Erythroblast (primary cell): ENCODE measurements at places on chromosomes 16 and 17.

- peak; percentile 61 for DNase-seq
Observed at GRCh38 chr17:81322271-81323082, 27.4 kb upstream of the SLC38A10 start.

DNA sequence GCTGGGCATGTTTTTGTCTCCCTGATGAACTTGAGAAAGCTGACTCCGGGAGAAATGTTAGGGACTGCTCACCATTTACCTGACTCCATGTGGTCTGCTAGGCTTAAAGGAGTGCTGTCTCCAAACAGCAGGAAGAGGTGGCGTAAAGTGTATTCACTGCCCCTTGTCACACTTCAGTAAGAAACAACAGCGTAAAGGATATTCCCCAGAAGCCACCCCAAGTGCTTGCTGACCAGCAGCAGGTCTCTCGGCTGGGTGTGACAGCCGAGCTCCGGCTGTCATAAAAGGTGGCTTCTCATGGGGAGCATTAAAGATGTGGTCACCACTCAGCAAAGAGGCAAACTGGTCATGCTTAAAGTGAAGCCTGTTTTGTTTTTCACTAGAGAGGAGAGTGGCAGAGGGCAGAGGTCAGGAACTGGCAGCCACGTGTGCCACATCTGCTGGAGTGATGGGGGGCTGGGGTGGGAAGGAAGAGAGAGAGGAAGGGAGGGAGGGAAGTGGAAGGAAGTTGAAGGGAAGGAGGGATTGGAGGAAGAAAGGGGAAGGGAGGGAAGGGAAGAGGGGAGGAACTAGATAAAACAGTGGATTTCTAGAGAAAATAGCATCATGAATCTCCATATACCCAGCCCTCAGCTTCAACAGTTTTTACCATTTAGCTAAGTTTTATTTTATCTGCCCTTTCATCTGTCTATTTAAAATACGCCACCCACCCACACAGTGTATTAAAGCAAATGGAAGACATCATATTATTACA lies 119.3 kb downstream of the CLEC16A start:
- DNase-seq = no peak

GRCh38 chr16:8936421-8936820 lies 27.3 kb downstream of the USP7 start:
- DNase-seq = peak; percentile 50

DNA sequence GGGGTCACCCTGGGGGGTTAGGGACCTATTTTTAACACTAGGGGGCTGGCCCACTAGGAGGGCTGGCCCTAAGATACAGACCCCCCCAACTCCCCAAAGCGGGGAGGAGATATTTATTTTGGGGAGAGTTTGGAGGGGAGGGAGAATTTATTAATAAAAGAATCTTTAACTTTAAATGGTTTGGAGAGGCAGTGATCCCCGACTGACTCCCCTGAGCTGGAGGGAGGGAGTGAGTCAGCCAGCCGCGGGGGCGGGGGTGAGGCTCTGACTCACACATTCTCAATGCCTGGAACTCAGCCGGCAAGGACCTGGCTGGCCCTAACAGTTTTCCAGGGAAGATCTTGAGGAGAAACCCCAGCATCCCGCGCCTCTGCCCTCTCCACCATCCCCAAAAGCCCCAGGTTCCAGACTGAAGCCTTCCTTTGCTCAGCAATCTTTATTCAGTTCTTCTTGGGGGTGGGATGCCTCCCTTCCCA lies 1.5 kb downstream of the HCFC1R1 start:
- DNase-seq = peak; percentile 75

- DNase-seq = peak; percentile 53
Observed at GRCh38 chr16:78437352-78437968, 338.0 kb downstream of the WWOX start.

GRCh38 chr16:84730406-84731106 lies 30.8 kb downstream of the USP10 start:
- DNase-seq = peak; percentile 75

- no peak for DNase-seq
Observed at GRCh38 chr16:3997231-3997841, 116.8 kb upstream of the CREBBP start.

DNA sequence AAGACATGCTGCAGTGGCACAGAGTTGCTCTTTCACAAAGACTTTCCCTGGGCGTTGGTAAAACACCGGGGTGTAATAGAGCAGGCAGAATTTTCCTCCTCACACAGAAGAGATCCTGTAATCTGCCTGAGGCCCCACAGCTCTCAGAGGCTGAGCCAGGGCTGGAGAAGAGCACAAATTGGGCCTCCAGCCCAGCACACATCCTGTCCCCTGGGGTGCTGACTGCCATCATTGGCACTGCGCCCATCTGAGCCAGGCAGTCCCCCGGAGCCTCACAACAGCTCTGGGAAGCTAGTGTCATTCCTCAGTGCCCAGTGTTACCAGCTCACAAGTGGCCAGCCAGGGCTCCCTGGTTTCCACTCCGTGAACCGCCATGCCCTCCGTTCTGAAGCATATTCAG lies 119.4 kb downstream of the SOCS1 start:
- no peak for DNase-seq

GRCh38 chr16:66588981-66589713 lies 9.9 kb downstream of the CMTM2 start:
- DNase-seq = peak; percentile 81

GRCh38 chr16:79536958-79537357 lies 63.6 kb downstream of the MAF start:
- no peak for DNase-seq

GRCh38 chr16:87196231-87196630 lies 121.0 kb downstream of the C16orf95 start:
- no peak for DNase-seq

- DNase-seq = no peak
Observed at GRCh38 chr17:17940441-17940911, 31.7 kb downstream of the TOM1L2 start.

- peak; percentile 86 for DNase-seq
Observed at GRCh38 chr17:8062435-8062806, 23.6 kb downstream of the ALOX15B start.

DNA sequence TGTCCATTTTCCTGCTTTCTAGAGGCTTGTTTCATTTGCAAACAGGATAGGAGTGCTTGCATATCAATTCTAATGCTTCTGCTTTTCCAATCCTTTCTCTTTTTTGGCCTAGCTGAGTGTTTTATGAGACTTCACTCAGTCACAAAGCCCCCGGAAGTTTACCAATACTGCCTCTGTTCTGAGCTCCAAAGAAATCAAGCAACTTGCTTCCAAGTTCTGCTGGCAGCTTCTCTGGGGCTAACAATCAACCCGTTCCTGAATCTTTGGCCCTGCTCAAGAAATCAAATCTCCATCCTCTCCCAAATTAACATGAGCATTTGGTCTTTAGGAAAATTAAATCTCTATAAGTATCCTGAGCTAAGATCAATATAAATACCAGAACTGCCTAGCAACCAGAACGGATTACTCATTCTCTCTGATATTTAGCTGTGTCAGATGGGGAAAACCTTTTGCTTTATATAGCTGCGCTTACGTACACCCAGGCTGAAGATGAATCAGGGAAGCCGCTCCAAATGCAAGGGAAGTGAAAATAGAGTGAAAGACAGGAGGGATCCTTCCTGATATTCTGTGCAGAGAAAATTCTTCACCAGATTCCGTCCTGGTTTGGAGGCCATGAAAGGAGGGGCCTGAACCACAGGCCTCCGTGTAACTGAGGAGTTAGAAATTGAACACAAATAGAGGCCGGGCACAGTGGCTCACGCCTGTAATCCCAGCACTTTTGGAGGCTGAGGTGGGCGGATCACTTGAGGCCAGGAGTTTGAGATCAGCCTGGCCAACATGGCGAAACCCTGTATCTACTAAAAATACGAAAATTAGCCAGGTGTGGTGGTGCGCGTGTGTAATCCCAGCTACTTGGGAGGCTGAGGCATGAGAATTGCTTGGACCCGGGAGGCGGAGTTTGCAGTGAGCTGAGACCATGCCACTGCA lies 23.3 kb upstream of the GRB2 start:
- no peak for DNase-seq

DNA sequence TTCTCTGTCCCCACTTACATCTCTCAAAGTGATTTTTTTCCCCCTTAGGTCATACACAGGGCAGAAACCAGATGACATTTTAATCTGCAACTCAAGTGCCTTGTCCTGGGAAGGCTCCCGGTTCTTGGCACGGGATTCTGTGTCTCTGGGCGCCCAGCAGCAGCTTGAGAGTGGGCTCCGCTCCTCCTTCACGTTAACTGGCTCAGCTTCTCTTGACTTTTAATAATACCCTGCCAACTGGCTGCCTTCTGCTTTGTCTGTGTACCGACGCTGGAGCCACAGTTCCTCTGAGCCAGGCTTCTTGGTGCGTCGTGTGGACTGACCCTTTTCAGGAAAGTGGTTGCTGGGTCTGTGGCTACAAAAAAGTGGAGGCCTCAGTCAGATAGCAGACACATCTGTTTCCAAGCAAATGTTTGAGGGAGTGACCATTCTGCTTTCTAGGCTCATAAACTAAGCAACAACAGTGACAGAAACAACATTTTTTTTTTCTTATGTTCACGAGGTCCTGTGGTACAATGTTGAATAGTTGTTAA lies 64.9 kb downstream of the IRF8 start:
- no peak for DNase-seq

DNA sequence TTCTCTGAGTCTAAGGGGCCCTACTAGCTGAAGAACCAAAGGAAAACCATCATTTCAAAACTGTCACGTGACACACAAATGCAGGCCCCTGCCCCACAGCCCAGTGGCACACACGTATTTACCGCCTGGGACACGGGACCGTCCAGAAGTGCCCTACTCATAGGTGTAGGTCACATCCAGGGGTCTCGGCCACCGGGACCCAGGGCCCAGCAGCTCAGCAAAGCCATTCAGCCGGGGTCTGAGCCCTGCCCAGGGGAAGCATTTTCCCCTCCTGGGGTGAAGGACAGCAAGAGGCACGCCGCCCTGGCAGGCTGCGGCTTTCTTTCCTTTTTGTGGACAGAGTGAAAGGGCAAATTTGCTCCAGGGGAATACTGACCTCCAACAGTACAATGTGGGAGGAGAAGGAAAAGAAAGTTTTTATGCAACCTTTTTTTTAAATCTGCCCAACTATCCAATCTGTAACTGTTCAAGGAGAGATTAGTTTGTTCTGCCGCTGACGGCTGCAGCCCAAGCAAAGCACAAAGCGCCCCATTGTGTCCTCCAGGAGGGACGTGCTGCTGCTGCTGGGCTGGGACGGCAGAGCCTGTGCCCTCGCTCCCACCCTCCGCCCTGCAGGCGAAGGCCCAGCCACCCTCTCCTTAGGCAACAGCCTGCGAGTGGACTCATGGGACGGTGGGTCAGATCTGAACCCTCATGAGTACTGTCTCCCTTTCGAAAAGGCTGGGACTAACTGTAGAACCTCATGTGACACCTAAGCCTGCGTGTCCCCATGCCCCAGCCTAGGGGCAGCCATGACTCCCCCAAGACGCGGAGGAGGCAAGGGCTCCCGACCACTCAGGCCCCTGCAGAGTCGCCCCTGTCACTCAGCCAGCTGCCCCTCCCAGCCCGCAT lies 21.3 kb downstream of the SLC7A5 start:
- no peak for DNase-seq

DNA sequence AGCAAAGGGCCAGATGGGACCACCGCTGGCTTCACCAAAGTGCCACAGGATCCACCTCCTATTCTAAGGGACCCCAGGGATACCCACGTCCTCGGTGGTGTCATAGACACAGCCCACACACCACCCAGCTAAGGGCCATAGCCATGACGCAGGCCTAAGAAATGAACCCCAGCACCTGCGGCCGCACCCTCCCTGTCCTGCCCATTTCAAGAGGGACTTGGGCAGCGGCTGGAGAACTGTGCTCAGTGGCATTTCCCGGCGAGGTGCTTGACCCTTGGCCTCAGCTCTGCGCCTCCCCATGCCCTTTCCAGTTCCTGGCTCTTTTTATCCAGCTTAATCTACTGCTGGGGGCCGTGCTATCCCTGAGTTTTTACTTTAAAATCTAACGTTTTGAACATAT lies 27.3 kb downstream of the ZNF778 start:
- DNase-seq = no peak

DNA sequence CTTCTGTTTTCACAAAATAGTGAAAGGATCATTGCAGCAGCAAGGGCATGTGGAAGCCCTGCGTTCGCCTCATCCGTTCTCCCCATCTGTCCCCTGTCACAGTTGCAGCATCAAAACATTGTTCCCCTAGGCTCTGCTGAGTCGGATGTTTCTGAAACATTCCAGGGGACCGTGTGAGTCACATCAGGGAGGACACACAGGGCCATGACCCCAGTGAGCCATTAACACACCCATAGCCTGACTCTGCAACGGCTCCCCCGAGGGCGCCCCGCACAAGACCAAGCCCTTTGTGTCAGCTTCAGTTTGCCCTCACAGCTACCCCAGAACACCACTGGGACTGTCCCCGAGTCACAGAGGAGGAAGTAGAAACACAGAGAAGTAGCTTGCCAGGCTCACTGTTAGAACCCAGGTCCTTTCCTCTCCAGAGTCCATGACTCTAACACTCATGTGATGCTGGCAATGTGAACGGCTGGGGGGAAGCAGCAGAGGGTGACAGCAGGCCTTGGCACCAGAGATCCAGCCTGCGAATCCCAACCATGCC lies 63.3 kb upstream of the HSBP1 start:
- DNase-seq = peak; percentile 3

- DNase-seq = no peak
Observed at GRCh38 chr17:32916134-32916533, 11.8 kb upstream of the TMEM98 start.

DNA sequence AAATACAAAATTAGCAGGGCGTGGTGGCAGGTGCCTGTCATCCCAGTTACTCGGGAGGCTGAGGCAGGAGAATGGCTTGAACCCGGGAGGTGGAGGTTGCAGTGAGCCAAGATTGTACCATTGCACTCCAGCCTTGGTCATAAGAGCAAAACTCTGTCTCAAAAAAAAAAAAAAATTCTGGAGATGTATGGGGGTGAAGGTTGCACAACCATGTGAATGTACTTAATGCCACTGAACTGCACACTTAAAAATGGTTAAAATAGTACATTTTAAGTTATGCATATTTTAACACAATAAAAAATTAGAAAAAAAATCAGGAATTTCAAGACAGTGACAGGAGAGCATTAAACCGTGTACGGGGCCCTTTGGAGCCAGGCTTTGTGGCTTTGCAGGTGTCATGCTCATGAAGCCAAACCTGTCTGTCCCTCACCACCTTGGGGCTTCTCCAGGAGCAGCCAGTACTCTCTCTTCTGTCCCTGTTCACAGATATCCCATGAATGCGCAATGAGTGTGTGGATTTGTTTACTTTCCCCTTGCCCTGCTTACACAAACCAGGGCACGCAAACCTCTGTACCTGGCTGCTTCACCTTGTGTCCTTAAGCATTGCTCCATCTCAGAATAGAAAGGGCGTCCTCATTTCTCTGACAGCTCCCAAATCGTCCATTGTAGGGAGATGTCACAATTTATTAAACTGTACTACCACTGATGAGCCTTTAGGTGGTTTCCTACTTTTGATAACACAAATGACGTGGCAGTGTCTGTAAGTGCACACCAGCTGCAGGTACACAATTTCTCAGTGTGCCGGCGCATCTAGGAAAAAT lies 58.2 kb upstream of the CBX4 start:
- no peak for DNase-seq

- DNase-seq = peak; percentile 50
Observed at GRCh38 chr16:19223235-19224170, 55.5 kb downstream of the SYT17 start.

- DNase-seq = no peak
Observed at GRCh38 chr17:4744999-4745969, 5.6 kb upstream of the CXCL16 start.
